ENCODE measurements at places on chromosomes 16 and 17.

DNA sequence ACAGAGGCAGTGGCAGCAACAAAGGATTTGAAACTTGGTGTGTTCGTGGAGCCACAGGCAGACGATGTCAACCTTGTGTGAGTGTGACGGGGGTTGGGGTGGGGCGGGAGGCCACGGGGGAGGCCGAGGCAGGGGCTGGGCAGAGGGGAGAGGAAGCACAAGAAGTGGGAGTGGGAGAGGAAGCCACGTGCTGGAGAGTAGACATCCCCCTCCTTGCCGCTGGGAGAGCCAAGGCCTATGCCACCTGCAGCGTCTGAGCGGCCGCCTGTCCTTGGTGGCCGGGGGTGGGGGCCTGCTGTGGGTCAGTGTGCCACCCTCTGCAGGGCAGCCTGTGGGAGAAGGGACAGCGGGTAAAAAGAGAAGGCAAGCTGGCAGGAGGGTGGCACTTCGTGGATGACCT lies 25.5 kb downstream of the STH start:
- no peak for DNase-seq

- no peak for DNase-seq
Observed at GRCh38 chr17:197352-197751, 15.9 kb upstream of the DOC2B start.

GRCh38 chr17:49200423-49201083 lies 9.8 kb downstream of the GNGT2 start:
- no peak for DNase-seq

DNA sequence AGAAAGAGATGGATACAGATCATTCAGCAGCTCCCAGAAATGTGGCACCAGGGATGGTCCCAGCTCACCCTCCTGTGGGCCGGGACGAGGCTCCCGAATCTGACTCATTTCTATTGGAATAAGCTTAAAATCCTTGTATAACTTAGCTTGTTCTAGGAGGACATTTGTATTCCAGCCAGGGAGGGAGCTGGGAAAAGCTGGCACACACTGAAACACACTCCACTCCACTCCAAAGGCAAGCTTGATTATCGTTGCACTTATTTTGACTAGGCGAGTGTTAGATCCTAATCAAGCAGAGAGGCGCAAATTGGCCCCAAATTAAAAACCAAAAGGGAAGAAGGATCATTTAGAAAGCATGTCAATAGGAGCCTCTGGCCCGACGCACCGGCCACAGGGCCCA lies 339.5 kb downstream of the HS3ST4 start:
- no peak for DNase-seq

DNA sequence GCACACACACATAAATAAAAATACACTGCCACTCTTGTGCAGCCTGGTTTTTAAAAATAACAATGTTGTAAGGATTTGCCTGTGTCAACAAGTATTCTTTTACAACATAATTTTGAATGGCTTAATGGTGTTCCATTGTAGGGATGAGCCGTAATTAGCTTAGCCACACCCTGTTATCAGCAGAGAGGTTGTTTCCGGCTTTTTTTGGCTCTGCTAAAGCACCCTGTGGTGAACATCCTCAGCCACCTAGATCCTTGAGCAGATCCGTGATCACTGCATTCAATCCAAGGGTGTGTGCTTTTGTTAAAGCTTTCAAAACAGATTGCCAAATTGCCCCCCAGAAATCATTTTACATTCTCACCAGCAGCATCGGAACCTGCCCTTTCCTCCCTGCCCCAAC lies 7.0 kb downstream of the KATNB1 start:
- DNase-seq = no peak

DNA sequence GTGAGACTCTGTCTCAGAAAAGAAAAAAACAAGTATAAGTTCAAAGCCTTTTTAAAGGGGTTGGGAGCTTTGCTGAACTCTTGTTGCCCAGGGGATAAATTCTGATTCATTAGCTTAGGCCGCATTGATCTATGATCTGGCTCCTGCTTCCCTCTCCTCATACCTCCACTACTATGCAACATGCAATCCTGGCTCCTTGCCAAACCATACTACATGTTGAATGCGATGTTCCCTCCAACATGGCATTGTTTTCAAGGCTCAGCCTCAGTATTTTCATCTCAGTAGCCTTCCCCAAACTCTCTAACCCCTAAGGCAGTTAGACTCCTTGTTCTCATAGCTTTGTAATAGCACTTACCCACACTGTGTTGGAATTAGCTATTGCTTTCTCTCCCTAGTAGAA lies 6.2 kb downstream of the REXO5 start:
- no peak for DNase-seq

GRCh38 chr17:27349540-27350021 lies 55.7 kb downstream of the WSB1 start:
- DNase-seq = no peak

GRCh38 chr16:27205423-27206065 lies 2.2 kb downstream of the KDM8 start:
- DNase-seq = no peak

GRCh38 chr17:31915456-31916100 lies 14.1 kb upstream of the UTP6 start:
- no peak for DNase-seq
